ENCODE measurements at places on chromosomes 16 and 17.

- ATAC-seq, result peak; percentile 83
These were observed 727 bp upstream of the TENT4B start for GRCh38 chr16:50152351-50152806.

- no peak for ATAC-seq
These were observed 17.1 kb downstream of the MPP2 start for GRCh38 chr17:43890240-43890639.

DNA sequence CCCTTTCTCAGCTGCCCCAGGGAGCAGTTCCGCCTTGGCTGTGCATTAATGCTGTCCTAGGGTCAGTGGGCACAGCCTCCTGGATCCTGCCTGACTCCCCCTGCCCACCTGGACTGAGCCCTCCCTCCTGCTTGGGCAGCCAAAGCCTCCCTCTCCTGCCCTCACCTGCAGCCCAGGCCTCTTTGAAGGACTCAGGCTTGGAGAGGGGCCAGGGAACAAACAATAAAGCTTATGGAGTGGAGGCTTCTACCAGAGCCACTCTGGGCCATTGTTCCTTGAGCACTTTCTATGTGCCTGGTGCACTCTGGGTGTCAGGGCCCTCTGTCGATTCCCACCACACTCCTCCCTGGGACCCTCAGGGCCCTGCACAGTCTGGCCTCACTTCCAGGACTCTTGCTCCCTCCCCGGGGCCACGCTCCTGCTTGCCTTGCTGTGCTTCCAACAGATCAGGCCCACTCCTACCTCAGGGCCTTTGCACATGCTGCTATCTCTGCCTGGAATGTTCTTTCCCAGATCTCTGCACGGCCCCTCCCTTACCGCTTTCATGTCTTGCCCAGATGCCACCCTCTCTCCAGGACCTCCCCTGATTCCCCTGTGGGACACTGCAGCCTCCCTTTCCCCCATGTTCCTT is 5.0 kb downstream of the KCNJ12 start:
- ATAC-seq, result no peak

GRCh38 chr16:17566656-17567450 is 96.1 kb upstream of the XYLT1 start:
- ATAC-seq, result no peak

DNA sequence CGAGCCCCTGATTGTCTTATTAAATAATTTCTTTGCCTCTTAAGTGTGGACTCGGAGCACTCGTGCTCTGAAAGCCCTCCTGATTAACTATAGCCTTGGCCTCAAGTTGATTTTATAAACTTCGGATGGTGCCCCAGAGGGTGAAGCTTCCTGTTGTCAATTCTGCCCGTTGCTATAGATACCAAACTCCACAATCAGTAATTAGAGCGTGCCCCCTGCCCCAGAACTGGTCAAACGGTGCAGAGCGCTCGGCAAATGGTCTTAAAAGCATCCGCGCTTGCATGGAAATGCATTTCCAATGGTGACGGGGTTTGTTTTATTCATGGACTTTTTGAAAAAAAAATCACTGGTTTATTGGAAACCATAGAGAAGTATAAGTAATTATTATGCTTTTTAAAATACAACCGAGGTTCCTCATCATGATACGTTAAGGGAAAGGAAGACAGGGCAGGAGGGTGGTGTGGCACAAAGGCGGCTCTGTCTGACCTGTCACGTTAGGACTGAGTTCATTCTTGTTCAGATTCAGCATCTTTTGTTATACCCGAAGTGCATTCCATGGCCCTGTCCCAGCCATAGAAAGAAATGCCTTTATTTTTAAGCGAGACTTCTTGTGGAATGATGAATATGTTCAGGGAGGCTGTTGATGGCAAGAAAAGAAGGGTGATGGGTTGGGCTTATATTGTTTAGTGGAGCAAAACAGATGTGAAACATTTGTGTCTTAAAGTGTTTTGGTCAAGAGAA is 476.4 kb downstream of the MAF start:
- ATAC-seq, result no peak

DNA sequence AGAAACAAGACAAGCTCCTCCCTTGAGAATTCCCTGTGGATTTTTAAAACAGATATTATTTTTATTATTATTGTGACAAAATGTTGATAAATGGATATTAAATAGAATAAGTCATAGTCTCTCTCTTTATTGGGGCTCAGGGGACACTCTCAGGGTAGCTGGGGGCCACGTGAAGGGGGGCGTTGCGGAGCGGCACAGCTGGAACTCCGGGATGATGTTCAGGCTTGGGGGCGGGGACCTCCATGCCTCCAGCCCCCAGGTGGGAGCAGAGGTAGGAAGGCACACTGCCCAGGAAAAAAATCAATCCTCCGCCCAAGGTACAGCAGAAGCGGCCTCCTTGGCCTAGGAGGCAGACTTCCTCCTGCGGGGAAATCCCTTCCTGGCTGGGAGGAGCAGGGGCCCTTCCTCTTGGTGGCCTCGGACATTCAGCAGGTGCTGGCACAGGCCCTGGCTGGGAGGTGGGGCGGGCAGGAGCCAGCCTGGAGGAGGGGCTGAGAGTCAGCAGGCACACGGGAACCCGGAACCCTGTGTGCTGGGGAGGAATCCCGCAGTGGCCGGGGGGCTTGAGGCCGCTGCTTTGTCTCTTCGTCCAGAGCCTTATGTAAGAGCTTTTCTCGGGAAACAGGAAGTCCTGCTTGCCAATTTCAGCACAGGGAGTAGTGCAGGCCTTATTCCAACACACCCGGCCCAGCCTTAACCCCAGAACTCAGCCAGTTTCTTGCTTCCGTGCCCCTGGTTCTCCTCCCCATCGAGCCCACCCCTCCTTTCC is 591 bp upstream of the TNFSF13 start:
- peak; percentile 70 for ATAC-seq
